ENCODE measurements at places on chromosomes 6 and 20.

DNA sequence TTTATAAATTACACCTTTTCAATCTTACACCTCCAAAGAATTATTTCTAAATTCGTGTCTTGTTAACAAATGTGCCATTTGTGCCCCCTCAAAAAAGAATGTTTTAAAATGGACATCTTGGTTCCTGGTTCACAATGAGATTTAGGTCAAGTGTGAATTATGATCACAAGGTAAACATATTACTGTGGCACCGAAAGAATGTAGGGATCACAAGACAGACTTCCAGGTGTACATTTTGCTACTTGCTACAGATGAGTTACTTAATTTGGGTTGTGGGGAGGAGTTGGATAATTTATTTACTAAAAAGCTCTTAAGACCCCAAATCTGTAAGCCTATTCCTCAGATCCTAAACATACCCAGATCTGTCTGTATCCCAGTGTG, 25.0 kb upstream of the ADTRP start:
- DNase-seq, result no peak

GRCh38 chr20:2051946-2052345, 49.7 kb upstream of the STK35 start:
- DNase-seq, result no peak

DNA sequence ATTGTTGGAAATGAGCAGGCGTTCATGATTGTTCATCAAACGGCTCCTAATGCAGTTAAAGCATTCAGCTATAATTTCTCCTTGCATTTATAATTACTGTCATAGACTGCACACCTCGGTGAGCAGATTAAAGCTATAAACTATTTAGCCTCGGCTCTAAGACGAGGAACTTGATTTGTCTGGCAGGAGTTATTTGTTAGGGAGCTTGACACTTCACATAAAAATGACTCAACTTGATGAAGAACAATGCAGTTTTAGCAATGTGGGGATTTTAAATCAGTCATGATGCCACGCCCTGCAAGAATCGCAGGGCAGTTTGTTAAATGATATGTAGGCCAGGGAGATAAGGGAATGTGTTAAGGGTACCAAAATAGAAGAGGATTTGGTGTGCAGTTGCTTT, 290.2 kb downstream of the TSHZ2 start:
- DNase-seq, result no peak

DNA sequence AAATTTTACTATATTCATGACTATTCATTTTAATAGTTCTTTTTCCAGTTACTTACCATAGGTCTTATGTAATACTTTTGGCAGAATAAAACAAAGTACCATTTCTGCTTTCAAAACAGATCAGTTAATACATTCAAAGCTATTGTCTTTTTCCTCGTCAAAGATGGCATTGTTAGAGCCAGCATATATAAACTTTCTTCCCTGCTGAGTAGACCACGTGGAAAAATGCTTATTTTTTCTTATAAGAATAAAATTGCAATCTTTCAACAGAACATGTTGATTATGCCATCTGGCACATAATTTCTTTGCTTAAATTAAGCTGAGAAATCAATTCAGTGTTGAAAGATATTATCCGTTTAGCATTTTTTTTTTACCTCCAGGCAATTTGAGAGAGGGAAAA, 34.9 kb upstream of the EXOC2 start:
- DNase-seq, result no peak

- DNase-seq, result no peak
Observed at GRCh38 chr6:31734247-31734820, 2.0 kb downstream of the CLIC1 start.

- peak; percentile 86 for DNase-seq
Observed at GRCh38 chr20:47315339-47316056, 41.0 kb downstream of the ZMYND8 start.

DNA sequence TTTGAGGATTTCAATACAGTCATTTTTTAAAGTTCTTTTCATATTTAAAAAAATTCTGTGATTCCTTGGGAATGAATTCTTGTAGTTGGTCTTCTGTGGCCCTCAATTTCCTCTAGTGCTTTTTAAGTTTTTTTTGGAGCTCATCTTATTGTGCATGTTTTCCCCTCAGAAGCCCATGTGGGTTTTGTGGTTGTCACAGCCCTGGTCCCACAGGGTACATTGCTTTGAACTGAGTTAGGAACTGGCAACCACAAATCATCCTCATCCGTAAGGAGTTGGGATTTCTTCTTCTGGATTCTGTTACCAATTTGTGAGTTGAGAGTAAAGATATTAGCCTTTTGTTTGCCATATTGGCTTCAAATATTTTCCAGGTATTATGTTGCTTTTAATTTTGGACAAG, 89.9 kb downstream of the AKAP7 start:
- no peak for DNase-seq

- DNase-seq, result no peak
Observed at GRCh38 chr6:87806099-87806498, 104.1 kb upstream of the AKIRIN2 start.

DNA sequence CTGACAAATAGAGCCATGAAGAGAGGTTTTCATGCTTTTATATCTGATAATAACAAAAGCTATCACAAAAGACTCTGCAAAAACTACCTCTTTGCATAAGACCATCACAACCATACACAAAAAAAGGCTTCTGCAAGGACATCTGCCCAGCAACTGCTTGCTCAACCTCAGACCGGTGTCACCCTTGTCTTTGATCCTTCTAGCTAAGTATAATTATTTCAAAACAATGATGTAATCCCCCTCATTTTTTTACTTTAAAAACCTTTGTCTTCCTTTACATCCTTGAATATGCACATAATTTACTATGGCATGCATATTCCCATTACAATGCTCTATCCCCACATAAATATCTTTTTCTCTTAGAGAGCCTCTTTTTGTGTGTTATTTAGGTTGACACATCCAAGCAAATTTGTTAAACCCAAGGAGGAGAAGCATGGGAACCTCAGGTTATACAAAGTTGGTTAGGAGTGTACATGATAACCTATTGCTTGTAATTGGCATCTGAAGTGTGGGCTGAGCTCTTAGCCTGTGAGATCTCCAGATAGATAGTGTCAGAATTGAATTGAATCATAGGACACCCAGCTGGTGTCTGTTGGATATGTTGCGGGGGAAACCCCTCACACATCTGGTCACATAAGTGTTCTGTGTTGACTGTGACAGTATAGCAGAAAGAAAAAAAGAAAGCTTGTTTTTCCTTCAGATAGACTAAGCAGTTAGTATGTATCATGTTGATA, 20.7 kb upstream of the CGA start:
- no peak for DNase-seq

DNA sequence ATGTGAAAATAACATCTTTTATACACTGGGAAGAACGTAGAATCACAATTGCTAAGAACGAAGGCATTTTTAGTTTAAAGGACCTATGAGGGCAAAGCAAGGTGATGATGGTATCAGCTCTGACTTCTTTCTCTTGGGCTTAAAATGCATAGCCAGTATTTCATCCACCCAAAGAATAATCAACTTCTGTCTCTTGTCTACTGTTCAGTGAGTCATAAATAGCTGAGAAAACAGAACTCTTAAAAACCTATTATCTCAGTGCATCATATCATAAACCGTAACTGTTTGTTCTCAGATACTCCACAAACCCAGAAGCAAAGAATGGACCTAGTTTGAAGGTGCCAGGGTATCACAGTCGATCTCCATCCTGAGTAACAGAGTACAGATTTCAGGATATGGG, 5.2 kb downstream of the PHF10 start:
- no peak for DNase-seq

DNA sequence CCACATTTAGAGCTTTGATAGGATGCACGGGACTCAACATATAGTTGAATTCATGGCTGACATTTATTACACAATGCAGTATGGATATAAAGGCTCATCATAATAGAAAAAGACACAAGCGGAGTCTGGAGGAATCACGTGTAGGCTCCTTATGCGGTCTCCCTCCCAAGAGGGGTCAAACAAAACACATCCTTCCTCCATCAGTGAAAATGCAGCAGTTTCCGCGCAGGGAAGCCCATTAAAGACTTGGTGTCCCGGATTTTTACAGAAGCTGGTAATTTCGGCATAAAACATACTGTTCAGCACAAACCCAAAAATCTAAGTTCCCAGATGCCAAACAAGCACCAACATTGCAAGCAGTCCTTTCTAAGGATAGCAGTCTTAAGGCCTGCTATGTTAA, 1.1 kb downstream of the USP45 start:
- no peak for DNase-seq

DNA sequence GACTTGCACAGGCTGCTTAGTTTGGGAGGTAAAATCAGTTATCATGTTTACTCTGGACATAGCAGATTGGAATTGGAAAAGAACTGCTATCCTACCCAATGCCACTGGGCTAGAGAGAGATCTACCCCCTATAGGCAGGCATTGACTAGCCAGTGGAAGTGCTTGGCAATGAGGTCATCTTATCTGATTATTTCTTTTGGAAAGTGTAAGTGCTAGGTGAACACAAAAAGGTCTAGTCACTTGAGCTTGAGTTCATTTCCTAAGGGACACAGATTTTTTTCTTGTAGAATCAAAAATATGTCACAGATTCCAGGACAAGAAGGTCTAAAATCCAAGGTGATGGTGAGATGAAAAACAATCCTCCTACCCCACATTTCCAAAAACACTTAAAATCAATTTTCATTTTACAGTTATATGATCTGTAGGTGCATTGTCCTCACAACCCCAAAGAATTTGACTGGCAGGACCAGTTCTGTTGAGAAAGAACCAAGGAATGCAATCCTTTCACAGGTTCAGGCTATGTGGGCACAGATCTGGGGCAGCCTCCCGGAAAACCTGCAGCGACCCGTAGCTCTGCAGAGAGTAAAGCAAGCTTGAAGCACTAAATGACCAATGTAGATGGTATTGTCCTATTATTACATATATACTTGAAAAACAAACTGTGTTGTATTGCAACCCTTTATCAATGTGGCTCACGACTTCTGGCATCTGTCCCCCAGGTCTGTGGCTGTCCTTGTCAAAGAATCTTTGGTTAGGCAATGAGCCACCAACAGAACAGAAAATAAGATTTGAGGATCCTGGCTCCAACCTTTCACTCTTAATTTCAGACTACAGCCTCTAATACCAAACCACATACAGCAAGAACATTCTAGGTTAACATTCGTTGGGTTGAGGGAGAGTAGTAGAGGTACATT, 67.3 kb upstream of the ADTRP start:
- DNase-seq, result no peak

GRCh38 chr6:76788155-76788554, 675.1 kb downstream of the HTR1B start:
- no peak for DNase-seq

GRCh38 chr6:47343600-47343999, 33.9 kb upstream of the TNFRSF21 start:
- no peak for DNase-seq

GRCh38 chr6:145067430-145067829, 667.9 kb downstream of the EPM2A start:
- DNase-seq, result no peak

GRCh38 chr20:62020935-62021701, 44.6 kb downstream of the TAF4 start:
- DNase-seq, result no peak

- DNase-seq, result no peak
Observed at GRCh38 chr6:89398762-89399525, 13.1 kb downstream of the RRAGD start.

- DNase-seq, result no peak
Observed at GRCh38 chr6:32405656-32406055, 1.3 kb downstream of the BTNL2 start.

DNA sequence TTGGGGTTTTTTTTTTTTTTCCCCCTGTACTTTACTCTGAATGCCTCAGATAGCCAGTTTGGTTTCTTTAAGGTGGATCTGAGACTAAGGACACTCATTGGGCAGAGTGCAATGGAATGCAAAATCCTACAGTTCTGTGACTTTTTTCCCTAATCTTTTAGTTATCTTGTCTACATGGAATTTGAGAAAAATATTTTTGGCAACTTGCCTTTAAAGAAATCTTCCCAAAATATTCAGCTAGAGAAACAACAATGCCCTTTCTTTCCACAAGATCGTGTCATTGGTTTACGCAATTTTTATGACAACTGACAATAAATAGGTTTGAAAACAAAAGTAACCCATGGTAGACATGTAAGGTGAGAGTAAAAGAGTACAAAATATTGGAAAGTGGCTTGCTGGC, 171.7 kb upstream of the LAMP5 start:
- DNase-seq, result no peak

DNA sequence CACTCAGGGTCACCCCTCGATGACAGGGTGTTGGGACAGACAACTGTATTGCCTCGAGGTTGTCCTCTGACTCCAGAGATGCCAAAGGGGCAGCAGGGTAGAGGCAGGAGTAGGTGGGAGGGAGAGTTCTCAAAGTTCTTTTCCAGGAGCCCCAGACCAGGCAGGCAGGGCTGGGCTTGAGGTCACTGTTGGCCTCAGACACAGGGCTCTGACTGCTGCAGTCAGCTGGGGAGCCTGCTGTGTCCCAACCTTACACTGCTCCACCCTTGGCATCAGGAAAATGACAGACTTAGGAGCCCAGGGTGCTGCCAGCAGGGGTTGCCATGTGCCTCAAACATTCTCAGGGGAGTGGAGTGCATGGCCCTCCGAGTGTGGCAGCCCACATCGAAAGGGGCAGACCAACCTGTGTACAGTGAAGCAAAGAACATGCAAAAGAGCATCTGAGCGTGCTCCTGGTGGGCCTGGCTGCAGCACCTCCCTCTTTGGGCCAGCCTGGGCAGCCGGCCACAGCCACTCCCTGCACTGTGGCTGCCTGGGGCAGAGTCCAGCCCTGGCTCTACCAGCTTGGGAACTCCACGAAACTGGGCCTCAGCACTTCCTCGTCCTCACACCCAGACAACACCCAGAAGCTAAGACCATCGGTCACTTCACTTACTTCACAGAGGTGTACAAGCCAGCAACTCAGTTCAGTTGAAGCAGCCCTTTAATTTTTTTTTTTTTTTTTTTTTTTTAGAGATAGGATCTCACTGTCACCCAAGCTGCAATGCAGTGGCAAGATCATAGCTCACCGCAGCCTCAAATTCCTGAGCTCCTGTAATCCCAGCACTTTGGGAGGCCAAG, 24.0 kb downstream of the C6orf132 start:
- DNase-seq, result peak; percentile 40

- DNase-seq, result no peak
Observed at GRCh38 chr6:14372734-14373489, 255.3 kb downstream of the CD83 start.

DNA sequence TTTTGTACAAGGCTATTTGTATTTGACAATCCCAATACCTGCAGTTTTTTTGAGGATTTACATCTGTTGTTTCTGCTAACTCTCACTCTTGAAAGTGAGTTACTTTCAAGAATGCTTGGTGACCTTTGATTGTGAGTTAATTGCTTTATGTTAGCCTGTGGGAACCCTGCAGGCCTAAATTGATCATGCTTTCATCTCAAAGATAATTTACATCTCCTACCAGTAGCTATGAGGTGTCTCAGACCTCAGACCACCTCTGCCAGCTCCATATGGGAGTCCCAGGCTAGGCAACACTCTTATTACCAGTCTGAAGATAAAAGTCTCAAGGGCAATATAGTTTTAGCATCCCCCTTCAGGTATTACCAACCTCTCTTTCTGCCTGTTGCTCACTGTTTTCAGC, 116.4 kb upstream of the THEMIS start:
- DNase-seq, result no peak

DNA sequence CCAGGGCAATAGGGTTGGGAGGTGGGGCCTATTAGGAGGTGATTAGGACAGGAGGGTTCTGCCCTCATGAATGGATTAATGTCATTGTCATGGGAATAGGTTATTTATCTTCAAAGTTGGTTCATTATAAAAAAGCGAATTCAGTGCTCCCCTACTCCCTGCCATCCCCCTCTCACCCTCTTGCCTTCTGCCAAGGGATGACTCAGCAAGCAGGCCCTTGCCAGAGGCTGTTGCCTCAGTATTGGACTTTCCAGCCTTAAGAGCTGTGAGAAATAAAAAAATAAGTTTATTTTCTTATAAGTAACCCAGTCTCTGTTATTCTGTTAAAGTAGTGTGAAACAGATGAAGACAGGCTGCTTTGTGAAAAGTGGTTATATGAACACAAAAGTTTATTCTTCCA, 381.1 kb upstream of the ZFP64 start:
- peak; percentile 54 for DNase-seq

Measured in urothelium cell line (cell line).